HFFc6 (cell line): ENCODE measurements at places on chromosomes 5 and 9. TPM values are rescaled to one million over a fixed set of nuclear protein-coding genes. Genes with fewer than 3 reads are reported as not detected.
A peak's percentile ranks its signal among the peaks of the same experiment; 100 is the strongest.

- H3K27me3 ChIP-seq: peaks cover 3% of the 10 kb centered on the region
- no peak for DNase-seq
- H3K27ac ChIP-seq: peak overlapping the region; percentile 25; the same call in 1 of the 2 replicates
- H3K4me3 ChIP-seq: no peak overlapping the region
- peaks cover 28% of the 10 kb centered on the region for H3K36me3 ChIP-seq
These were observed 19.5 kb downstream of the CD74 start for GRCh38 chr5:150393096-150393645.

DNA sequence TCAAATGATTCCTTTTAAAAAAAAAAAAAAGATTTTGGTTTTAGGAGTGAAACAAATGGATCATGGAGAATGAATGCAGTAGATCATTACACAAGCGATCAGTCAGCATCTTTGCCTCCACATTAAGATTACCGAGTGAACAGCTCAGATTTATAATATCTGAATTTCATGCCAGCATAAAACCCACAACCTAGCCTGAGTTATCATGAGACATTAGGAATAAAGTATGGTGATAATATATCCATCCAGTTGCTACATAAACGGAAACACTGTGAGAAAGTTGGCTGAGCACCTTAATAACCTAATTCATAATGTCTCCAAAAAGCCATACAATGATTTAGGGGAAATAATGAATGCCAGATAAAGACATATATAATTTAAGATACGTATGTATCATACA lies 553.1 kb upstream of the TUSC1 start:
- DNase-seq: no peak
- H3K27ac ChIP-seq: no peak overlapping the region
- no peaks in the 10 kb centered on the region for H3K36me3 ChIP-seq
- no peak overlapping the region for H3K4me3 ChIP-seq
- peaks cover 8% of the 10 kb centered on the region; the same call in 1 of the 2 replicates for H3K4me1 ChIP-seq
- peaks cover 2% of the 10 kb centered on the region; the same call in 1 of the 2 replicates for H3K27me3 ChIP-seq

GRCh38 chr5:158780656-158781237 lies 319.0 kb downstream of the EBF1 start:
- no peak overlapping the region for H3K27ac ChIP-seq
- H3K36me3 ChIP-seq: no peaks in the 10 kb centered on the region
- no peaks in the 10 kb centered on the region for H3K4me1 ChIP-seq
- no peak overlapping the region for H3K4me3 ChIP-seq
- no peaks in the 10 kb centered on the region; the same call in 1 of the 2 replicates for H3K27me3 ChIP-seq
- no peak for DNase-seq

DNA sequence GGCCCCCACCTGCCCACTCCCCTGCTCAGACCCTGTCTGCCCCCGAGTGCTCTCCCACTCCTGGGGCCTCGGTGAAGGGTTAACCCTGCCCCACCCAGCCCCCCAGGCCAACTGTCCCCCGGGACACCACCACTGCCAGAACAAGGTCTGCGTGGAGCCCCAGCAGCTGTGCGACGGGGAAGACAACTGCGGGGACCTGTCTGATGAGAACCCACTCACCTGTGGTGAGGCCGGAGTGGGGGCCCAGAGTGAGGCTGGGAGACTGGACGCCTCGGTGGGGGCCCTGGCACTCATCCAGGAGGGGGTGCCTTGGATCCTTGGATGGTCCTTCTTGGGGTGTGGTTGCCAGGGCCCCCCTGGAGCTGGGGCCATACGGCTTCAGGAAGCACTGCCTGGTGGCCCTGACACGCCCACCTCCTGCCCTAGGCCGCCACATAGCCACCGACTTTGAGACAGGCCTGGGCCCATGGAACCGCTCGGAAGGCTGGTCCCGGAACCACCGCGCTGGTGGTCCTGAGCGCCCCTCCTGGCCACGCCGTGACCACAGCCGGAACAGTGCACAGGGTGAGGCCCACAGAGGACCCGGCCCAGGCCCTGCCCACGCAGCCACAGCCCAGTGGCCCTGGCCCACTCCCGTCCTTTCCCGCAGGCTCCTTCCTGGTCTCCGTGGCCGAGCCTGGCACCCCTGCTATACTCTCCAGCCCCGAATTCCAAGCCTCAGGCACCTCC lies 2.1 kb downstream of the MAMDC4 start:
- H3K4me1 ChIP-seq: peaks cover 9% of the 10 kb centered on the region; the same call in 1 of the 2 replicates
- H3K27ac ChIP-seq: no peak overlapping the region
- H3K27me3 ChIP-seq: peaks cover 14% of the 10 kb centered on the region; the same call in 1 of the 2 replicates
- no peak overlapping the region for H3K4me3 ChIP-seq
- H3K36me3 ChIP-seq: no peaks in the 10 kb centered on the region
- DNase-seq: no peak

- H3K27me3 ChIP-seq: peaks cover 2% of the 10 kb centered on the region
- peaks cover 63% of the 10 kb centered on the region for H3K36me3 ChIP-seq
- H3K4me1 ChIP-seq: peaks cover 29% of the 10 kb centered on the region
These were observed 231.9 kb downstream of the ADAMTSL1 start for GRCh38 chr9:18705796-18706392.

DNA sequence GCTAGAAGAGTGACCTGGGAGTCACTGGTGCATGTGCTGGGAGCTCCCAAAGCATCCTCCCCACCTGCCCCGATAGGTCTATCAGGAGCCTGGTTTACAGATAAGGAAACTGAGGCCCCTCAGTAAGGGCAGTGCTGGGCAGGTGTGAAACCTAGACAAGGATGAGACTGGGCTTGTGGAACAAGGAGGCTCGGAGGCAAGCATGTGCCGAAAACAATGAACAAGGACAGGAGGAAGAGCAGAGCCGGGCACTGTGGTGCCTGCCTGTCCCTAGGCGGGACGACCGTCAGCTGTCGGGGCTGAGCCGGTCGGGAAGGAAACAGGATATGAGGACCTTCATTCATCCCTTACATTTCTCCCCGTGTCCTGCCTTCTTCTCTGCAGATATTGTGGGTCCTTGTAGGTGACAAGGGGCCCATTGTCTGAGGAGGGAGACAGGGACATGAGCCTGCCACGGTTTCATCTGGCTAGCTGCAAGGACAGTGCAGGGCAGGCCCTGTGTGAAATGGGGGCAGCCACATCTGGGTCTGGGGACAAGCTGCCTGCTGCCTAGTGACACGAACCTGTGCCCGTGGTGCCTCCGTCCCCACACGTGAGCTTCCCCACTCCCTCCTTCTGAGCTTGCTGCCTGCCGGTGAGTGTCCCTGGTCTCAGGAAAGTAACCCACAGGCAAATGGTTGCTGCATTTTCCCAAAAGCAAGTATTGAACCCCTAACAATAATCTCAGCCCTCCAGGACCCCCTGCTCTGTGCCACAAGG lies 18.6 kb downstream of the FGD3 start:
- no peak overlapping the region for H3K4me3 ChIP-seq
- no peaks in the 10 kb centered on the region for H3K36me3 ChIP-seq
- no peak overlapping the region for H3K27ac ChIP-seq

GRCh38 chr9:131892162-131892707 lies 152.4 kb upstream of the RAPGEF1 start:
- DNase-seq: no peak
- no peaks in the 10 kb centered on the region for H3K27me3 ChIP-seq
- H3K36me3 ChIP-seq: peaks cover 22% of the 10 kb centered on the region

- peaks cover 47% of the 10 kb centered on the region for H3K27me3 ChIP-seq
- no peaks in the 10 kb centered on the region for H3K4me1 ChIP-seq
- DNase-seq: no peak
- H3K4me3 ChIP-seq: no peak overlapping the region
- no peaks in the 10 kb centered on the region for H3K36me3 ChIP-seq
- H3K27ac ChIP-seq: no peak overlapping the region
These were observed 5.4 kb downstream of the TNFSF8 start for GRCh38 chr9:114925039-114925438.

DNA sequence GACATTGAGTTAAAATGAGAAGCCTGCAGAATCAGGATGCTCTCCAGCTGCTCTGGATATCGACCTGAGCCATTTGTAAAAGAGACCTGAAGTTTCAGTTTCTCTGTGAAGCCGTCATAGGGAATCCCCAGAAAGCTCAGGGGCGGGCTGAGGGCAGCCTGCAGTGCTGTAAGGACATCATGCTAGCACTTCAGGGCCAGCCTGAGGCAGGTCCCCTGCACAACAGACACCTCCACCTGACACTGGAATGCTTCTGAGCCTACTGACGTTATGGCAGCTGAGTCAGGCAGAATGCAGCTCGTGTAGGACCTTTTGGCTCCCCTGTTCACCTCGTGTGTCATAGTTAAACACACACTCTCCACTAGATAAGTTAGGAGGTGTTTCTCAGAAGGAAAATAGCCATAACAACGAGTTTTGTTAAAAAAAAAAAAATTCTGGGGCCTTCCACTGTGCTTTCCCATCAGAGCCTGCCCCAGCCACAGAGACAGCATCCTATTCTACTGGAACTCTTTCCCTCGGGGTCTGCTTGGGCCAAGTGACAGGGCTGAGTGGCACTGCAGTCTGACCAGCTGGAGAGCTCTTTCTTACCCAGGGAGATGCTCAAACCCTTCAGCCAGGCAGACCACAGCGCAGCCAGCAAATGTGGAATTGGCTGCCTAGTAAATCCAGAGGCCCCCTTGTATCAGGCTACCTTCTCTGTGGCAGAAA lies 354.9 kb downstream of the DIRAS2 start:
- H3K27me3 ChIP-seq: 0 out of 2 replicates have a peak, but pooled peaks cover 2% of the 10 kb centered on the region
- no peaks in the 10 kb centered on the region for H3K4me1 ChIP-seq
- no peak overlapping the region for H3K27ac ChIP-seq
- DNase-seq: no peak

GRCh38 chr5:139182528-139183296 lies 15.5 kb downstream of the SIL1 start:
- peaks cover 3% of the 10 kb centered on the region; the same call in 1 of the 2 replicates for H3K36me3 ChIP-seq
- no peak for DNase-seq
- no peak overlapping the region for H3K27ac ChIP-seq
- no peak overlapping the region for H3K4me3 ChIP-seq
- peaks cover 1% of the 10 kb centered on the region; the same call in 1 of the 2 replicates for H3K27me3 ChIP-seq

- no peak overlapping the region for H3K27ac ChIP-seq
- no peak for DNase-seq
- H3K27me3 ChIP-seq: no peaks in the 10 kb centered on the region
- no peak overlapping the region for H3K4me3 ChIP-seq
- H3K36me3 ChIP-seq: no peaks in the 10 kb centered on the region
- H3K4me1 ChIP-seq: peaks cover 13% of the 10 kb centered on the region
These were observed 684.8 kb downstream of the LRRC70 start for GRCh38 chr5:63263411-63263810.

DNA sequence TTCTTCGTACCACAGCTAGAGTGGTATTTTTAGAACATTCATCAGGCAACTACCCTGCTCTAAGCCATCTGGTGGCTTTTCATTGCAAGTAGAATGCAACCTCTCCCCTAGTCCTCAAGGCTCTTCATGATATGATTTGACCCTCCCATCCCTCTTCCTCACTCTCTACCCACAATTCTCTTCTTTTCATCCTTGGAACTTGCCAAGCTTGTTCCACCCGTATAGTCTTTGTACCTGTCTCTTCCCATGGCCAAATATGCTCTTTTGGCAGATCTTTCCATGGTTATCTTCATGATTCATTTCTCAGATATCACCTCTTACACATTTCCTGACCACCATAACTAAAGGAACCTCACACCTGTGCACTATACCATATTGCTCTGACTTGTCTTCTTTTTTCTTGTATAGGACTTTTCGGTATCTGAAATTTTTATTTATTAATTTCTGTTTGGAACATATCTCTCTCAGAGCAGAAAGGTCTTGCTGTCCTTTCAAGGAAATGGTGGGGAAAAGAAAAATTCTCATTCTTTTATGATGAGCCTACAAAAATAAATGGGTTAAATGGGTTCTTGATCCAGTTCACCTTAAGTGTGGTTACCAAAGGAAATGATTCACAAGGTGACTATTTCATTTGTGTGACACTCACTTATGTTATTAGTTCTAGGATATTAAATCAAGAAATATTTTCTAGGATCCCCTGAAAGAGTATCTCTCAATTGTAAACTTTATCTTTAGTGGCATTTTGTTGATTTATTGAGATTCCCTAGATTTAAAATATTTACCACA lies 3.7 kb upstream of the CD274 start:
- H3K4me1 ChIP-seq: peaks cover 57% of the 10 kb centered on the region
- no peaks in the 10 kb centered on the region for H3K36me3 ChIP-seq
- peak overlapping the region; percentile 70 for H3K27ac ChIP-seq
- H3K4me3 ChIP-seq: 0 out of 2 replicates have a peak overlapping the region, but pooled peaks have one; percentile 7
- DNase-seq: no peak
- H3K27me3 ChIP-seq: no peaks in the 10 kb centered on the region

DNA sequence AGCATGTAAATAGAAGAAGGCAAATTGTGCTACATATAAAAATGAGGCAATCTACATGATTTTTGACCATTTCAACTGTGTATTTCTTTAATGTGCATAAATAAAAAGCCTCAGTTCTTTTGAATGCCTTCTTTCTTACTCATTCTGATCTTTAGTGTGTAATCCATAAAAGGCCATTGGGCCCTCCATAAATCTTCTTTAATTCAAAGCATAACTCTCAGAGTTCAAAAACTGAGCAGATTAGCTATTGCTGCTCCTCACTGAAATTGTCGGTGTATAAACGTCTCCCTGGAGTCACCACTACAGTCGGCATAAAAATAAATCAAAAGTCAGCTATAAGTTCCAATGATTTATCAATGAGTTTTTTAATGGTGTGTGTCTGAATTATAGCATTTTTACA lies 45.3 kb upstream of the ADAMTSL1 start:
- no peak overlapping the region for H3K4me3 ChIP-seq
- no peaks in the 10 kb centered on the region for H3K27me3 ChIP-seq
- H3K36me3 ChIP-seq: no peaks in the 10 kb centered on the region
- DNase-seq: no peak
- peaks cover 66% of the 10 kb centered on the region for H3K4me1 ChIP-seq

DNA sequence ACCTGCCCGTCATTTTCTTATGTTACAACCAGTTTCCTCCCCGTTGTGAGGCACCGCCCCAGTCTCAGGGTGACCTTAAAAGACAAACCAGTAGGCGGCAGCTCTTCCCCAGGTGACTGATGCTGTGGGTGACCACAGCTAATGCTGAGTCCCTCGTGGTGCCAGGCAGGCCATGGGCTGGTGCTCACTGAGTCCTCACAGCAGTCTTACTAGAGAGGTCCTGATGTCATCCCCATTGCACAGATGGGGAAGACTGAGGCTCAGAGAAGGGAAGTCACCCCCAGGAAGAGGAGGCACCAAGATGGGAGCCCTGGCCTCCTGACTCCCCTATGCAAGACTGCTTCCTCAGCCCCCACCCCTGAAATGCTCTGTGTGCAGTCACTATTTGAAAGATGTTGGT lies 978 bp downstream of the CFAP157 start:
- no peak overlapping the region for H3K27ac ChIP-seq
- no peaks in the 10 kb centered on the region for H3K4me1 ChIP-seq
- peaks cover 5% of the 10 kb centered on the region for H3K27me3 ChIP-seq

- H3K27me3 ChIP-seq: peaks cover 4% of the 10 kb centered on the region; the same call in 1 of the 2 replicates
- peaks cover 25% of the 10 kb centered on the region for H3K4me1 ChIP-seq
- H3K4me3 ChIP-seq: peak overlapping the region; percentile 6; the same call in 1 of the 2 replicates
- peaks cover 10% of the 10 kb centered on the region for H3K36me3 ChIP-seq
These were observed 146.5 kb downstream of the PPP2R2B start for GRCh38 chr5:146731909-146732659.

- H3K4me3 ChIP-seq: no peak overlapping the region
- H3K36me3 ChIP-seq: no peaks in the 10 kb centered on the region
- H3K27ac ChIP-seq: no peak overlapping the region
- H3K4me1 ChIP-seq: peaks cover 17% of the 10 kb centered on the region; the same call in 1 of the 2 replicates
- no peaks in the 10 kb centered on the region for H3K27me3 ChIP-seq
These were observed 15.7 kb downstream of the CDC14B start for GRCh38 chr9:96604004-96604319.

ANKRD55 gene
- not detected in 3 replicates for total RNA-seq

BOD1 gene
- total RNA-seq: 50.3 to 52.4 TPM (median 51.9 TPM) in 3 replicates

SPATA24 gene
- 5.7 to 7.5 TPM (median 6.2 TPM) in 3 replicates for total RNA-seq

TCF7 gene
- 1.2 to 3.9 TPM (median 1.6 TPM) in 3 replicates for total RNA-seq

GRIA1 gene
- 0.14 and 0.29 TPM in 2 replicates for total RNA-seq

ADAMTS19 gene
- total RNA-seq: not detected in 3 replicates

SGCD gene
- 5.8 to 6.6 TPM (median 6.3 TPM) in 3 replicates for total RNA-seq

SLC6A19 gene
- not detected in 3 replicates for total RNA-seq

FOXB2 gene
- total RNA-seq: not detected in 2 replicates
